Stimulated activated CD4-positive, alpha-beta T cell treated with anti-CD3 and anti-CD28 coated beads, TNF-alpha, amount 100 ng/mL, for 24 hours (primary cell): ENCODE measurements at places on chromosomes 5 and 9.

DNA sequence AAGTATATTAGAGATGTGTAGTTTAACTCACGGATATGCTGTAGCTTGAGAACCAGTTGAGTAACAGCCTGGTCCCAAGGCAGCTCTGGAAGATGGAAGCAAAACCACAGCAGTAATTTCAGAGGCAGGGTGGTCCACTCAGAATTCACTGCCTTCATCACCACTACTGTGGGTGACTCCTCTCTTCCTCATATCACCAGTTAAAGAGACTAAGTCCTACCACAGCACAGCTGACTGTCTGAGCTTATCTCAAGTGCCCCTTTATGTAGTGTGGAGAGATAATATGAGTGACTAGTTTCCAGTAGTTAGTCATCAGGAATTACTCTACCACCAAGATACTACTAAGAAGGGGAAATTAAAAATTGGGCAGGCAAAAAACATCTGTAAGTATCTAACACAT lies 1571.2 kb upstream of the C9orf72 start:
- no peak for DNase-seq

- DNase-seq = no peak
Observed at GRCh38 chr5:83856881-83857280, 136.2 kb upstream of the HAPLN1 start.

- no peak for DNase-seq
Observed at GRCh38 chr5:77354454-77354853, 137.7 kb downstream of the WDR41 start.

- no peak for DNase-seq
Observed at GRCh38 chr5:6087576-6087975, 290.8 kb downstream of the MED10 start.

GRCh38 chr5:177548495-177548894 lies 5.9 kb downstream of the FAM193B start:
- no peak for DNase-seq

DNA sequence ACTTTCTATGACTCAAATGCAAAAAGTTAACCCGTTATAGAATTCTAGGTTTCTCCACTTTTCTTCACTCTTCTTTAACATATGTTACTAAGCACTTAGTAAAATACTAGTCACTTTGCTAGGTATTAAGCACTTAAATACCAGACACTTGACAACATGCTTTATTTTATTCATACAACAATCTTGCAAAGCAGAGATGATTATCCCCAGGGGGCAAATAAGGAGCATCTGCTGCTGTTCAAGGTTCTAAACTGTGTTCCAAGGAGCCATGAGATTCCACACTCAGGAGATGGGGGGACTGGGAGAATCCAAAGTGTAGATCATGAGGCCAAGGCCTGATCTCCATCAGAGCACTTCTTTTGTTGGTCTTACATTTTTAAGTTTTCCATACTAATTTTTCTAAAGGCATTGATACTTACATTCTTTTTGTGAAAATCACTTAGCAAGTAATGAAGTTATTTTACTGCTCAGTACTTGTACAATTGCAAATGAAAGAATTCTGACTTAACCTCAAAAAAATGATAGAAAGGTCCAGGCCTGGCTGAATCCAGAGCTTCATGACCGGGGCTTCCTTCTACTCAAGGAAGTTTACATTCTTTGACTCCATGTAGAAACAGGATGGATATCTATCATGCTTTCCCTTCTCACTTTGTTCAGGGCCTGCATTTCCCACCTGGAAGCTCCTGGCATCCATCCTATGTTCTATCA lies 504.4 kb upstream of the WWC1 start:
- DNase-seq = no peak

DNA sequence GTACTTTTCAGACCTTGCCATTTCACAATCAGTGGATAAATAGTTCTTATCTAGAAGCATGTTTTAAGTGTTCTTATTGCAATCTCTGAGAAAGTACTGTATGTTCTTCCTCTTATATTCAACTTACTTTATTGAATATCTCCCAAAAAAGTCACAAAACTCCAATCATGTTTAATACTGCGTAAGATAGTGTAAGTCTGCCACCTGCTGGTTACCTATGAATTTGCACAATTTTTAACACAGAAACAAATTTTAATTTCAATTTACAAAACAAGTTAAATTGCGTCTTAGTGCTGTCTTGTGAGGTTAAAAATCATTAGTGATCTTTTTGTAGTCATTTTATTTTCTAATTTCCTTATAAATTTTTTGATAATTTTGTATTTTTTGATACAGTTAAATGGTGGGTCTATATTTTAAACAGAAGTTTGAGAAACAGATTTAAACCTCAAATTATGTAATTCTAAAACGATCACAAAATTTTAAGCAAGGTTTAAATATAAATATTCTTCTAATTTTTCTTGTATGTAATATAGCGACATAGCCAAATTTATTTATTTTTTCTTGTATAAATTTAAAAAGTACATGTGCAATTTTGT lies 115.8 kb downstream of the EMB start:
- no peak for DNase-seq

DNA sequence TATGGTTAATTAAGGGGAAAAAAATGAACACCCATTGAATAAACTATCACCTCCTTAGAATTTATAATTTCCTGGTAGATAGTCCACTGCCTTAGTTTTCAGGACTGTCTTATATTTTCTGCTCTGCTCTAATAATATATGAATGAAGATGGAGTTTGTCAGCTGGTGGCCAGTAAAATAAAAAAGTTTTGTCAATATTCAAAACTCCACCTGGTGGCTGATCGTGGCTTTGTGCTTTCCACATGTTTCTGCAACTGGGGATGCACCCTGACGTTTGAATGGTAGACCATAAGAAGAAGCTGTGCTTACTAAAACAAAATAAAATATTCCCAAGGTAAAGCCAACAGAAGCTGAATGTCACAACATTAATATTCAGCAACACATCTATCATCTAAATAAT lies 286.6 kb upstream of the IZUMO3 start:
- no peak for DNase-seq

GRCh38 chr9:108645520-108645919 lies 210.3 kb downstream of the ACTL7B start:
- DNase-seq = no peak

DNA sequence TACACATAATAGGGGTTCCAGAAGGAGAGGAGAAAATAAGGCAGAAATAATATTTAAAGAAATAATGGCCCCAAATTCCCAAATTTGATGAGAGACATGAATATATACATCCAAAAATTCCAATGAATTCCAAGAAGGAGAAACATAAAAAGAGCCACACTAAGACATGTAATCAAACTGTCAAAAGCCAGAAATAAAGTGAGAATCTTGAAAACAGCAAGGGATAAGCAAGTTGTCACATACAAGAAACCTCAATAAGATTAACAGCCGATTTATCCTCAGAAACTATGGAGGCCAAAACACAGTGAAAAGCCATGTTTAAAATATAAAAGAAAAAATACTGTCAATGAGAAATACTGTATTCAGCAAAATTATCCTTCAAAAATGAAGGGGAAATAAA lies 14.5 kb downstream of the CATSPER3 start:
- no peak for DNase-seq

GRCh38 chr9:113898596-113898995 lies 22.5 kb downstream of the ZNF618 start:
- no peak for DNase-seq

DNA sequence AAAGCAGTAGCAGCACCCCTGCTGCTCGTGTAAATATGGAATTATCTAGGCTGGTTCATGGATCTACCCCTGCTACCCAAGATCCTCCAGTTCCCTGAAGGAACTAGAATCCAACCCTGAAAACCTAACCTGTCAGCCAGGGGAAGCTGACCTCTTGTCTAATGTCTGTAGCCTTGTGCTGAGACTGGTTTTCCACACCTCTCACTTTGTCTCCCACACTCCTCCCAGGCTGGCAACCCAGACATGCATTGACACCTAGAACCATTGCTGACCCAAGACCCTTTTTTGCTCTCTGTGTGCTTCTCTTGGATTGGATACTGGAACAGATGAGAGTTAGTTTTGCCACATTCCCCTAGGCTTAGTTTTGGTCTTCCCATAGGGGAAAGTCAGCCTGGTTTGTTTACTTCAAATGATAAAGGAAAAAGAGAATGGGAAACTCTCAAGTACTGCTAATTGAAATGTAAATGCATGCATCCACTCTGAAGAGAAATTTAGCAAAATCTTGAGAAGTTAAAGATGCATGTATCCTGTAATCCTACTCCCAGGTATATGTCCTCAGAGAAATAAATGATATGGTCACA lies 36.6 kb upstream of the NR4A3 start:
- DNase-seq = no peak
